ENCODE measurements at places on chromosomes 2 and 18. TPM values are rescaled to one million over a fixed set of nuclear protein-coding genes. Genes with fewer than 3 reads are reported as not detected.

Gene RUFY4
- not detected for total RNA-seq

Gene COL4A4
- total RNA-seq = 4.4 TPM

Gene MYCN
- total RNA-seq = 0.37 TPM

Gene PER2
- 8.9 TPM for total RNA-seq

DNA sequence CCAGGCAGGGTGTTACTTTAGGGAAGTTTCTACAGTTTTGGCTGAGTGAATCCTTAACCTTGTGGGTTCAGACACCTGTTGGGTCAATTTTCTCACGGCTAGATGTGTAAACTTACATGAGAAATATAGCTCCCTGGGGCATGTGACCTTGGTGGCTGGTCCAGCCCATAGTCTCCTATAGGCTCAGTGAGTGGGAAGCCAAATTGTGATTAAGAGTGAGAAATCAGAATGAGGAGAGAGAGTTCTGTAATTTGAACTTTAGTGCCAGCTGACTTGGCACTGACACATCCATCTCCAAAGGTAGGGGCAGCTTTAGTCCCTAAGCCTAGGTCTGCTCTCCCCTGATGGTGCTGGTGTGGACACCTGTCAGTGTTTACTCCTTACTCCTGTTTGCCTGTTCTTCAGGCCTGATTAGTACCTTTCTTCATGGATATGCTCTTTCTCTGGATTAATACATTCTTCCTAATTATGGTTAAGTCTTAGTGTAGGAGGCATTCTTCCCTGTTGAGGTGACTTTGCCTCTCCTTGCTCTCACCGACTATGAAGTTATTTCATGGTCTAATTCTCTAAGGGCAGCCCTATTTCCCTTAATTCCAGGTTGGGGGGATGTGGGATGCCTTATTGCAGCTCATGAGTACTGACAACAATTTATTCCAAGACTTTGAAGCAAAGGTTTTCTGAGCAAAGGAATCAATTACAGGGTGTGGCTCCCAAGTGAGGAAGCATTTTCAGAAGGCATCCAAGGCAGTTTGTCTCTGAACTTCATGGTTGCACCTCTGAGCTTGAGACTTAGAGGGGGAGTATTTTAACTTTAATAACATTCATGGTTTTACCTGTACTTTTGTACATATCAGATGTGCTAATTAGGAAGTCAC is 177.3 kb downstream of the DYSF start:
- DNase-seq = no peak
- no peak overlapping the region for H3K27ac ChIP-seq
- H3K4me3 ChIP-seq = no peak overlapping the region
- H3K4me1 ChIP-seq = no peaks in the 10 kb centered on the region

DNA sequence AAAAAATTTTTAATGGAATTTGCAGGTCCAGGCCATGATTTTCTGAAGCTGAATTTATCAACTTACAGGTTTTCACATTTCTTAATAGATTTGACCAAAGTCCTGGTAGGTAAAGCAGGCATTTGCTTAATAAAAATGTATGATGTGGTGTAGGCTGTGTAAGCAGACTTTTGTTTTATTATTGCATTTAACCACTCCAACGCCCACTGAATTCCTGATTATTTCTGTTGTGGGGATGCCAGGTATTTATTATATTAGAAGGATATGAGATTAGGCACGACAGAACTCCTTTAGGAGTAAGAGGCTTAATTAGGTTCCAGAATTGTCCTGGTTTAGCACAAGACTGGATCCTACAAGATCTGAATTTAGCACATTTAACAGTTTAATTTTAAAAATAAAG is 111.1 kb downstream of the ADCYAP1 start:
- no peaks in the 10 kb centered on the region for H3K36me3 ChIP-seq
- H3K4me3 ChIP-seq = no peak overlapping the region
- H3K27me3 ChIP-seq = no peaks in the 10 kb centered on the region
- H3K4me1 ChIP-seq = no peaks in the 10 kb centered on the region
- DNase-seq = no peak
- H3K27ac ChIP-seq = no peak overlapping the region

DNA sequence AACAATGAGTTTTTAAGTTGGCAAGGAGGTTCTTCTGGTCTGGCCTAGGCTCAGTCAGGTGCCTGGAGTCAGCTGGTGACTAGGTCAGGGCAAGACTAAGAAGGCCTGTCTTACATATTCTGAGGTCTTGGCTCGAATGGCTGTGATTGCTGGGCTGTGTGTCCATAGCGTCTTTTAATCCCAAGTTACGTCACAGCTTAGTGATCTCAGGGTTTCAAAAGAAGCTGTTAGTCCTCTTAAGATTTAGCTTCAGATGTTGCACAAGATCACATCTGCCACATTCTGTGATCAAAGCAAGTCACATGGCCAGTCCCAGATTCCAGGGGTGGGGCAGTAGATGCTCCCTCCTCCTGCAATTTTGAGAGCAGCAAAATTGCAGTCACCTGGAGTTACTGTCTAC is 61.3 kb downstream of the PKP4 start:
- no peaks in the 10 kb centered on the region for H3K27me3 ChIP-seq
- no peak for DNase-seq
- no peaks in the 10 kb centered on the region for H3K36me3 ChIP-seq
- no peak overlapping the region for H3K27ac ChIP-seq
- no peaks in the 10 kb centered on the region for H3K4me1 ChIP-seq

- H3K4me3 ChIP-seq = no peak overlapping the region
- no peak overlapping the region for H3K27ac ChIP-seq
- no peaks in the 10 kb centered on the region for H3K4me1 ChIP-seq
Observed at GRCh38 chr18:78595453-78595852, 384.2 kb upstream of the SALL3 start.

GRCh38 chr2:30583204-30583749 is 136.2 kb downstream of the LCLAT1 start:
- H3K4me1 ChIP-seq = no peaks in the 10 kb centered on the region
- no peak overlapping the region for H3K27ac ChIP-seq
- H3K27me3 ChIP-seq = no peaks in the 10 kb centered on the region

- no peak overlapping the region for H3K27ac ChIP-seq
- no peaks in the 10 kb centered on the region for H3K27me3 ChIP-seq
- H3K4me3 ChIP-seq = no peak overlapping the region
- no peaks in the 10 kb centered on the region for H3K36me3 ChIP-seq
Observed at GRCh38 chr2:216394881-216395280, 17.4 kb upstream of the SMARCAL1 start.

DNA sequence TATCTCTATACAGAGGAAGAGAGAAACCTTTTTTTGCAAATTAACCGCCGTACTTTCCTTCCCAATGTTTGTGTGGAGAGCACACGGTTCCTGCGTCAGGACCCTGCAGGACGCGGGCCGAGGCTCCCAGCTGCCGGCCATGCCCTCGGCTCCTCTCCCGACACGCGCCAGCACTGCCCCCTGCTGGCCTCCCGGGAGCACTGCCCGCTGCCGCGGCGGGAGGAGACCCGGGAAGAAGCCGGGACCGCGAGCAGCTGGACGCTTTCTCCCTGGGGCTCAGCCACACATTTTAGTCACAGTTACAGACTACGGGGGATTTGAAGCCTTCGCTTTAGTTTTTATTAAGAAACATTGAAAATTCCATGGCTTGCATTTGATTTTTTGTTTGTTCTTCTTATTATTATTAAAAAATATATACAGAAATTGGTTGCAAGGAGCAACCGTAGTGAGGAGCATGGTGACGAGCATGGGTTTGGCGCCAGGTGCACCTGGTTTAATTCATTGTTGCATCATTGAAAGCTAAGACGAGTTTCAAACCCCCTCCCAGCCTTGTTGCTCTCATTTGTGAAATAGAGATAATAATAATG is 401.2 kb downstream of the GALR1 start:
- H3K4me3 ChIP-seq = no peak overlapping the region
- no peaks in the 10 kb centered on the region for H3K4me1 ChIP-seq
- DNase-seq = peak; percentile 95
- no peak overlapping the region for H3K27ac ChIP-seq
- H3K27me3 ChIP-seq = no peaks in the 10 kb centered on the region

DNA sequence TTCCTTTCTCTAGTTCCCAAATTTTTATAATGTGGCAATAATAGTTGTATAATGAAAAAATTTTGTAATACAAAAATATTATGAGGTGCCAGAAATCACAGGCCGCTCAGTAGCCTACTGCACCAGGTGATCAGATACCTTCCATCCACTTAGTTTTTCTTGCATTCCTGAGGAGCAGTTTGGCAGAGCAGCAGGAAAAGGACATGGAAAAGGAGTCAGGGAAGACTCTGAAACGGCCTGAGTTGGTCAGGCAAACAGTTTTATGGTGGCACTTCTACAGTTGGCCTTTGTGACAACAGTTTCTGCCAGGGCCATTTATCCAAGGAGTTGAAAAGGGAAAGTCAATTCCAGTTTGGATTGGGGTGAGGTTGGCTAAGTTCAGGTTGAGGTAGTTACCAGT is 165.4 kb upstream of the ALPP start:
- no peaks in the 10 kb centered on the region for H3K27me3 ChIP-seq
- no peaks in the 10 kb centered on the region for H3K36me3 ChIP-seq
- H3K4me1 ChIP-seq = no peaks in the 10 kb centered on the region
- DNase-seq = no peak

DNA sequence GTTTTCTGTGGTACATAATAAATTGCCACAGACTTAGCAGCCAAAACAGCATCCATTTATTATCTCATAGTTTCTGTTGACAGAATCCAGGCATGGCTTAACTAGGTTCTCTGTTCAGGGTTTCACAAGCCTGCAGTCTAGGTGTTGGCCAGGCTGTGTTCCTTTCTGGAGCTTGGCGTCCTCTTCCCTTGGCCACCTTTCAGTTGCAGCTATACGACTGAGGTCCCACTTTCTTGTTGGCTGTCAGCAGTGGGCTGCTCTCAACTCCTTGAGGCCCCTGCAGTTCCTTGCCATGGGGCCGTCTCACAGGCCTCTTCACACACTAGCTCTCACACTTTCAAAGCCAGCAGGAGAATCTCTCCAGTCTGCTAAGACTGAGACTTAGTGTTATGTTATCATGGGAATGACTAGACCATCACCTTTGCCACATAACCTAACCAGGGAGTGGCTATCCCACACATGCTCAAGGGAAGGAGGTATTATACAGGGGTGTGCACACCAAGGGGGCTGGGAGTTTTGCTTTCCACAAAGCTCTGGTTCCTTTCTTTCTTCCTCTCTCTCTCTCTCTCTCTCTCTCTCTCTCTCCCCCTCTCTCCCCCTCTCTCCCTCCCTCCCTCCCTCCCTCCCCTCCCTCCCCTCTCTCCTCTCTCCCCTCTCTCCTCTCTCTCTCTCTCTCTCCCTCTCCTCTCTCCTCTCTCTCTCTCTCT is 15.8 kb downstream of the RIOK3 start:
- peaks cover 96% of the 10 kb centered on the region for H3K36me3 ChIP-seq
- H3K4me3 ChIP-seq = no peak overlapping the region
- H3K27me3 ChIP-seq = no peaks in the 10 kb centered on the region

Measured in pancreas (tissue), 10 donors.